ENCODE measurements at places on chromosomes 3 and 15. TPM values are rescaled to one million over a fixed set of nuclear protein-coding genes. Genes with fewer than 3 reads are reported as not detected.

The BNC1 gene
- not detected for polyA plus RNA-seq

The CCR8 gene
- polyA plus RNA-seq, result not detected

DNA sequence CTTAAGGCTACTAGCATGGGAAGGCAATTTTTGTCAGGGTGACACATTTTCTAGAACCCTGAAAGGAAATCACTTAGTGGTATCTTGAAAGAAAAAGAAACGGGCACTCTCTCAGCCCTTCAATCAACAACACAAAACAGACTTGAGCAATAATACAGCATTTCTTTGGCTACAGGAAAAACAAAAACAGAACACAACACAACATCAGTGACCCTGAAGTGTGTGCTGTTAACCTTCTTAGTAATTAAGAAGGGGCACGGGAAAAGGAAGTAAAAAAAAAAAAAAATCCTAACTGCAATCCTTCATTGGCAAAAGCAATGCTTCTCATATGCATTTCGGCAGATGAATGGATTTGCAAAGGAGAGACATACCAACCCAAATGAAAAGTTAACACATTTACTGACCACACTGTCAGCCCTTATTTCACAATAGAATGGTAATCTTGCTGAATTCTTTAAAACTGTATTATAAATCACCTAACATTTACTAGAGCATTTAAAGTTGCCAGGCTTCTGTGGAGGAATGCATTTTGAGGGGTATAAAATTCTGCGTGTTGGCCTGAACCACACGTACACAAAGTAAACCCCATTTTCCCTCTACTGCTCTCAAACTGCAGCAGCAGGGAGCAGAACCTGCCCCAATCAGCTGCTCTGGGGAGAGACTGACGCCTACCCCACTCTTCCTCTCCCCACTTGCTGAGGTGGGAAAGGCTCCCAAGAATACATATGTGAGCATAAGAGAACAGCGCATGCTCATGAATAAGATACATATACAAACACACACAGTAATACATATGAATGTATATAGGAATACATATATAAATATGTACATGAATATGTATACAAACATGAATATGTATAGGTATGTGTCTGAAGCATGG is 198.5 kb downstream of the FOXP1 start:
- H3K27ac ChIP-seq, result peak overlapping the region; percentile 96
- no peaks in the 10 kb centered on the region for H3K36me3 ChIP-seq
- no peak overlapping the region for H3K4me3 ChIP-seq

DNA sequence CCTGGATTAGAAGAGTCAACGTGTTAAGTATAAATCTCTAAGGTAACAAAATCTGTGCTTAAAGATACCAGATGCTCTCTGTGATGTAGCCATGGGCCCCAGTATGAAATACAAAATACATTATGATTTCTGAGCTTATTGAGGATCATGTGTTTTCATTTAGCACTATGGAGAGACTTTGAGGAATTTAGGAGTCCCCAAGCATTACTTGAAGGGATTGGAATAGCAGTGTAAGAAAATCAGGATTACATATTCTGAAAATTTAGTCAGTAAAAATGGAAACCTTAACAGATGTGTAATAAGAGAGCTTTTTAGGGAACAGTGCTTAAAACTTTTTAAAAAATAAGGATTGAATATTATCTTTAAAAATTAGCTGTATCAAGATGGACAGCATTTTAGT is 35.5 kb downstream of the ECT2 start:
- no peak for DNase-seq
- H3K27me3 ChIP-seq, result no peaks in the 10 kb centered on the region
- no peak overlapping the region for H3K27ac ChIP-seq

GRCh38 chr15:99365242-99365641 is 114.0 kb downstream of the LRRC28 start:
- no peak for DNase-seq
- no peak overlapping the region for H3K4me3 ChIP-seq
- H3K4me1 ChIP-seq, result peaks cover 6% of the 10 kb centered on the region
- no peak overlapping the region for H3K27ac ChIP-seq

GRCh38 chr3:30324587-30324986 is 281.8 kb upstream of the TGFBR2 start:
- no peaks in the 10 kb centered on the region for H3K36me3 ChIP-seq
- H3K27ac ChIP-seq, result no peak overlapping the region
- peaks cover 3% of the 10 kb centered on the region for H3K4me1 ChIP-seq
- DNase-seq, result no peak

DNA sequence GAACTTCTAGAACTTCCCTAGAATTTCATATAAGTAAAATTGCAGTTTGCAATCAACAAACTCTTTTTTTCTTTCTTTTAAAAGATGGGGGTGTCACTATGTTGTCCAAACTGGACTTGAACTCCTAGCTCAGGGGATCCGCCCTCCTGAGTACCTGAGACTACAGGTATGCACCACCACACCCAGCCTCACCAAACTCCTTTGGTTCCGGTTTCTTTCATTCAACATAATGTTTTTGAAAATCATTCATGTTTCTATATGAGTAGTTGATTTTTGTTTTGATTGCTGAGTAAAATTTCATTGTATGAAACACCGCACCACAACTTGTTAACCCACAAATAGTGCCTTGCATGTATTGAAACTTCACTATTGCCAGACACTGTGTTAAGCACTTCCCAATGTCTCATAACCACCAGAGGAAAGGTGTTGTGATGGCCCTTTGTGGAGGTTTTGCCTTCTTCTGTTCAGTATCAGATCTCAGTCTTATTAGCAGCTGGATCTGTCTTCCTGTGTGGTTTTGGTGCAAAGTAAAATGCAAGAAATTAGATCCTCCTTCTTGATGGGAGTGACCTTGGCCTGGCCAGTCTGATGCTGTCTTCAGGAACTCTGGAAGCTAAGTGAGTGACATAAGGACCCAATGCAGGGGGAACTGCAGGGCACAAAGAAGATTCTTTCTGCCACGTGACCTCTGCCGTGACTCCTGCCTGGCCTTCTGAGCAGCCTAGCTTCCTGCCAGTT is 78.8 kb upstream of the UBE2E1 start:
- DNase-seq, result no peak
- H3K27ac ChIP-seq, result no peak overlapping the region
- H3K4me3 ChIP-seq, result no peak overlapping the region
- no peaks in the 10 kb centered on the region for H3K36me3 ChIP-seq

GRCh38 chr3:58383904-58384303 is 49.7 kb downstream of the PDHB start:
- H3K27me3 ChIP-seq, result no peaks in the 10 kb centered on the region
- peak overlapping the region; percentile 41 for H3K27ac ChIP-seq
- DNase-seq, result no peak

The ROPN1B gene
- polyA plus RNA-seq, result not detected

The LRRC34 gene
- polyA plus RNA-seq, result 3.5 TPM
